Activated CD8-positive, alpha-beta memory T cell treated with anti-CD3 and anti-CD28 coated beads, Interleukin-2, amount 10 ng/mL, durations not matched to agents 7 days and 5 days (primary cell): ENCODE measurements at places on chromosomes 7 and 10.

DNA sequence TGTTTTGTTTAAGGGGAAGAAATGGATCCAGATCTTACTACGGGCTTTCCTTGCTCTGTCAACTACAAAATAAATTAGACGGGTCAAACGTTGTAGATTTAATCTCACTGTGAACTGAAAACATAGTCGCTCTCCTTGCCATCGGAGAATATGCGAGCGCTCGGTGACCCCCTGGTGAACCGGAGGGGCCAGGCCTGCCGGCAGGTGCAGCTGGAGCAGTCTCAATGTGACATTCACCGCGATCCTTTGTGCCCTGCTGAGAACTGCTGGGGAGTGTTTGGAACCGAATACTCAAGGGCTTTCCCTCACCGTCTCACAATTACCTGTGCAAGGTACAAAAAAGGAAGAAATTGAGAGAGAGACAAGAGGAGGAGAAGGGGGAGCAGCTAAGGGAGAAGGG lies 174.1 kb upstream of the GPR26 start:
- no peak overlapping the region for H3K27ac ChIP-seq
- H3K4me3 ChIP-seq: no peak overlapping the region
- peaks cover 23% of the 10 kb centered on the region for H3K27me3 ChIP-seq
- no peak for DNase-seq
- no peaks in the 10 kb centered on the region for H3K4me1 ChIP-seq

GRCh38 chr7:26153823-26154783 lies 2.1 kb downstream of the NFE2L3 start:
- DNase-seq: peak; percentile 65
- H3K4me1 ChIP-seq: peaks cover 71% of the 10 kb centered on the region
- peak overlapping the region; percentile 92 for H3K27ac ChIP-seq
- H3K4me3 ChIP-seq: peak overlapping the region; percentile 85
- H3K36me3 ChIP-seq: peaks cover 13% of the 10 kb centered on the region

- H3K4me1 ChIP-seq: no peaks in the 10 kb centered on the region
- H3K27ac ChIP-seq: no peak overlapping the region
- H3K36me3 ChIP-seq: no peaks in the 10 kb centered on the region
- peaks cover 5% of the 10 kb centered on the region for H3K27me3 ChIP-seq
- H3K4me3 ChIP-seq: no peak overlapping the region
Observed at GRCh38 chr10:24513155-24513554, 210.5 kb downstream of the ARHGAP21 start.

GRCh38 chr10:49157229-49157628 lies 23.4 kb upstream of the FAM170B start:
- DNase-seq: no peak
- H3K27ac ChIP-seq: peak overlapping the region; percentile 8
- peaks cover 31% of the 10 kb centered on the region for H3K36me3 ChIP-seq
- H3K4me1 ChIP-seq: peaks cover 30% of the 10 kb centered on the region

- H3K27ac ChIP-seq: no peak overlapping the region
- H3K27me3 ChIP-seq: peaks cover 4% of the 10 kb centered on the region
- DNase-seq: no peak
- no peak overlapping the region for H3K4me3 ChIP-seq
- H3K36me3 ChIP-seq: no peaks in the 10 kb centered on the region
- H3K4me1 ChIP-seq: peaks cover 2% of the 10 kb centered on the region
Observed at GRCh38 chr10:90222372-90222771, 521.0 kb downstream of the KIF20B start.

GRCh38 chr7:27173511-27173955 lies 587 bp downstream of the HOXA10 start:
- H3K27ac ChIP-seq: no peak overlapping the region
- no peak overlapping the region for H3K4me3 ChIP-seq
- peaks cover 2% of the 10 kb centered on the region for H3K36me3 ChIP-seq
- H3K4me1 ChIP-seq: peaks cover 7% of the 10 kb centered on the region

DNA sequence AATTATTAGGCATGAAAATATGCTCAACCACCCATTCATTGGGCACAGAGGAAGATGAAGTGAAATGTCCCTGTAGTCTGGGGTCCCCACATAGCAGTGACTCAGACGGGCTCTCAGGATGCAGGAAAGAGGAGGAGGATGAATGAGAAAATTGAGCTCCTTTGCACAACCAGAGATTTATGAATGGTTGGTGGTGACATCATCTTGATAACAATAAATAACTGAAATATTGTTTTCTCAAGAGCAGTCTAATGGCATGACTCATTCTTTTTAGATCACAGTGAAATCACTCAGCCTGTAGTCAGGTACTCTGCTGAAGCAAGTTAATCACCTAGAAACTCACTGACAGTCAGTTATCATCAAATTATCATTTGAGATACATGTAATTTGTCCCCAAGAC lies 254.1 kb downstream of the RELN start:
- H3K4me1 ChIP-seq: no peaks in the 10 kb centered on the region
- H3K36me3 ChIP-seq: no peaks in the 10 kb centered on the region
- H3K4me3 ChIP-seq: no peak overlapping the region
- no peak for DNase-seq
- H3K27me3 ChIP-seq: no peaks in the 10 kb centered on the region
